ENCODE measurements at places on chromosomes 5 and 9.

- DNase-seq, result no peak
These were observed 149.2 kb upstream of the ANKH start for GRCh38 chr5:15020736-15021135.

GRCh38 chr5:52690236-52690768 is 97.4 kb upstream of the ITGA1 start:
- DNase-seq, result no peak

- no peak for DNase-seq
These were observed 2.7 kb upstream of the TRIM52 start for GRCh38 chr5:181263633-181264032.

DNA sequence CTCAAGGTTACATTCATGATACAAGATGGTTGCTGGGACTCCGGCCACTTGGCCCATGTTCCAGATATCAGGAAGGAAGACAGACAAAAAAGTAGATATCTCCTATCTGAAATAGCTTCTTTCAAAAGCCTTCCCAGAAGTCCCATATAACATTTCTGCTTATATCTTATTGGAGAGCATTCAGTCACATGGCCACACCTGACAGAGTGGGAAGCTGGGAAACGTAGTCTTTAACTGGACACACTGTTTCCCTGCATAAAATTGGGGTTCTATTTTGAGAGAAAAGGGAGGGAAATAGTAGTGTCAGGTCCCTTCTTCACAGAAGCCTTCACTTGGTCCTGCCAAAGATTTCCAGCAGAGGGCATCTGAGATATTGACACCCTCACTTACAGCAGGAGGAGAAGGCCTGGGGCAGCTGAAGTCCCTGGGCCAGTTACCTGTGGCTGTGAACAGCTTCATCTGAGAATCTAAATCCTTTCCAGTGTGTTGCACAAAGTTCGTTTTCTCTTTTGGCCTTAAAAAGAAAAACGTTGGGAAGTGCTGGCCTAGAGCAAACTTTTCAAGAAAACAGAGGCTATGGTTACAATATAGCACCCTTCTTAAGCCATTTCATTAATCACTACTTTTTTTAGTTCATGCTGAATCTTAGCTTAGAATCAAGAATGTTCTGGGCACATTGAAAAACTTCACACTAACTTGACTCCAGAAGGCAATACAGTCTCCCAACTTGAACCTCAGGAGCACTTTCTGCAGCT is 33.5 kb downstream of the SPEF2 start:
- DNase-seq, result no peak
